GM12878 (cell line): ENCODE measurements at places on chromosomes 3 and 15. TPM values are rescaled to one million over a fixed set of nuclear protein-coding genes. Genes with fewer than 3 reads are reported as not detected.

The C2CD4A gene
- not detected in 2 replicates for total RNA-seq

DNA sequence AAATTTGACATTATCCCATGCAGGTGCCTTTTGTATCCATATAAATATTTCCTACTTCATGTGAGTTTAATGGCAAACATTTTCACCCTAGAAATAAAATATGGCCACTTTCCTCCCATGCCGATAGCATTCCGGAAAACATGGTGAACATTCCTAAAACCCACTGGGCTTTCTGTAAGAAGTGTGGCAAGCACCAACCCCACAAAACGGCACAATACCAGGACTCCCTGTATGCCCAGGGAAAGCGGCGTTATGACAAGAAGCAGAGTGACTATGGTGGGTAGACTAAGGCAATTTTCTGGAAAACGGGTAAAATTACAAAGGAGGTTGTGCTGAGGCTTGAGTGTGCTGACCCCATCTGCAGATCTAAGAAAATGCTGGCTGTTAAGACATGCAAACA, 7.6 kb downstream of the ANXA2 start:
- DNase-seq = no peak

The POTEB3 gene
- total RNA-seq = not detected in 2 replicates

The SCN5A gene
- total RNA-seq = not detected in 2 replicates

GRCh38 chr15:98442901-98443300, 205.4 kb upstream of the IGF1R start:
- DNase-seq = no peak

The PYGO1 gene
- not detected in 2 replicates for total RNA-seq

DNA sequence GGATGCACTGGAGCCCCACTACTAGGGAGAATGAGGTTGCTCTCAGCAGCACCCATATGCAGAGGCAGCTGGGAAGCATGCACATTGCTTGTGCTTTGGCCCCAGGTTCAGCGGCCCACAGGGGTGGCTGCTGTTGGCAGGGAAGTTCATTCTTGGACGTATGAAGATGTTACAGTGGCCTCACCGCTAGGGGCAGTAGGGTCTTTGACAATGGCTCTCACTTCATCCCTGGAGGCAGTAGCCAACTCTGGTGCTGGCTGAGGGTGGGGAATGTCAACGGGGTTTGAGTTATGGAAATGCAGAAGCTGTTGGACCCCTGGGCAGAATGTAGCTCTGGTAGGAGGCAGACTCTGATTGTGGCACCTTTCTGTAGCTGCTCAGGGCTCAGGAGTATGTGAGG, 279.9 kb downstream of the SCAPER start:
- no peak for DNase-seq

DNA sequence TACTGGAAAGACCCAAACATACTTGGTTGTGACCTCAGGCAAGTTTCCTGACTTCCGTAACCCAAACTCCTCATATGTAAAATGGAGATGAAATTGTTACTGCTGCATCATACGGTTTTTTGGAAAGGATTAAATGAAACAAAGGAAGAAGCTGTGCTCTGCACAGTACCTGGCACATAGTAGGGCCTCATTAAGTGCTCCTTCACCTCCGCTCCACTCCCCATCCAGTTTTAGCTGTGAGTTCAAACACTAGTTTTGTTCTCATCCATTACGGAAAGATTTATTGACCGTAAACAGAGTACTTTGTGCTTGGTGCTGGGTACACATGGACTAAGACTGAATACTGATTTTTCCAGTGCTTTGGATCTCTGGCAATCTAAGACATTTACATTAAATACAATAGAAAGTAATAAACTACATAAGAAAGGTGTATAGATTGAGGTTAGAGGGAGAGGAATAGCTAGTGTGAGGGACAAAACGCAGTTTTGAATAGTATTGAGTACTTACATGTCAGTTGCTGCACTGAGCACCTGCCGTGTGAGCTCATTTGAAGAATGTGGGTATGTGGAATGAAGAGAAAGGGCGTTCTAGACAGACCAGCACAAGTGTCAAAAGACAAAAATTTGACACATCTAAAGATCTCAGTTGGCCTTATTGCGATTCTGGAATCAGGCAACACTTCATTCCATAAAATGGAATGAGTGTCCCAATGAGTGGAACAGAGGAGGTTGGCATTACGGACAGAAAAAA, 594 bp upstream of the ICE2 start:
- DNase-seq = peak; percentile 15

The PLSCR2 gene
- total RNA-seq = not detected in 2 replicates

The POLR2M gene
- 42.1 and 47.8 TPM in 2 replicates for total RNA-seq

GRCh38 chr3:11549580-11550140, 94.1 kb downstream of the VGLL4 start:
- no peak for DNase-seq

DNA sequence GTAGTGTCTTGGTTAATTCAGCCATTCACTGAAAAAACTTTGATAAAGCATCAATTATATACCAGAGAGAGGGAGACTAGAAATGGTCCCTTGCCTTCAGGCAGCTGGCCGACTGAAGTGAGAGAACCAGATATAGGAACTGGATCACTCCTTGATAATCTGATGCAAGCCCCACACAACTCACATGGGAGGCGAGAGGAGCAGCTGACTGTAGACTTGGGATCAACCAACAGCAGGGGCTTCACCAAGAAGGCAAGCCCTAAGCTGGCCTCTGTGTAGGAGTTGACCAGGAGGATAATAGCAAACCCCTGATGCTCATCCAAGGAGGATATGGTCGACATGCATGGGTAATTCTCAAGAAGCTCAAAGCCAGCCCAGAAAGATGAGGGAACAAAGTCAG, 133.1 kb downstream of the SRGAP3 start:
- no peak for DNase-seq
